GM13977 (cell line): ENCODE measurements at places on chromosomes 2 and 18.

DNA sequence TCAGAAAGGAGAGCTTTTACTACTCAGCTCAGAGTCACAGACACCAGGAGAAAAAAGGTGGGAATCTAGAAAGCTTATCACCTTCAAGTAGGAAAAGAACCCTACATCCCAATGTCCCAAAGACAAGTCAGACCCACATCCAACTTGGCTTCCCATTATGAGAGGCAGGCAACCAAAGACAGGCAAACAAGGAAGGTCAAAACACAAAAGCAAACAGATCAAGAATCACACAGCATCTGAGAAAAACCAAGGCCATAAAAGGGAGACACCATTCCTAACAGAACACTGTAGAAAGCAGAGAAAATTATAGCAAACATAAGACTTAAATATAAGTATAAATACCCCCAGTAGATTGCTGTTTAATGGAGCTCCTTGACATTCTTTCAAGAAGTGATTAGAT is 40.7 kb downstream of the SLC3A1 start:
- DNase-seq, result no peak

GRCh38 chr2:31075941-31076590 is 62.2 kb downstream of the GALNT14 start:
- DNase-seq, result no peak

DNA sequence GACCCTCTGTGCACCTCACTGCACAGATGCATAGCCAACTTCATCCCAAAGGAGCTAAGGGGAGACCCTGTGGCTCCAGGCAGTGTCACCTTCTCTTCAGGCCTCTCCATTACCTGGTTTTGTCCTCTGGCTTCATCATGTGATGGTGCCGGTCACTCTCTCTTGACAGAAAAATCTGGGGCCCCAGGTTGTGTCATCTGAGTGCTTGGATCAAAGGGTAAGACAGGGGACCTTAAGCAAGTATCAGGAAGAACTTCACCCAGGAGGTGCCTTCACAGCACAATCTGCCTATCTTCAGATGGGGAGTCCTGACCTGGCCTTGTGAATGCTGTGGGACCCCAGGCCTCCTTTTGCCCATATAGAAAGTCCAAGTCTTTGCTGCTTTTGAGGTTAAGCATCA is 104.4 kb downstream of the POLR1A start:
- no peak for DNase-seq

GRCh38 chr2:180141600-180141999 is 134.5 kb upstream of the CWC22 start:
- no peak for DNase-seq

DNA sequence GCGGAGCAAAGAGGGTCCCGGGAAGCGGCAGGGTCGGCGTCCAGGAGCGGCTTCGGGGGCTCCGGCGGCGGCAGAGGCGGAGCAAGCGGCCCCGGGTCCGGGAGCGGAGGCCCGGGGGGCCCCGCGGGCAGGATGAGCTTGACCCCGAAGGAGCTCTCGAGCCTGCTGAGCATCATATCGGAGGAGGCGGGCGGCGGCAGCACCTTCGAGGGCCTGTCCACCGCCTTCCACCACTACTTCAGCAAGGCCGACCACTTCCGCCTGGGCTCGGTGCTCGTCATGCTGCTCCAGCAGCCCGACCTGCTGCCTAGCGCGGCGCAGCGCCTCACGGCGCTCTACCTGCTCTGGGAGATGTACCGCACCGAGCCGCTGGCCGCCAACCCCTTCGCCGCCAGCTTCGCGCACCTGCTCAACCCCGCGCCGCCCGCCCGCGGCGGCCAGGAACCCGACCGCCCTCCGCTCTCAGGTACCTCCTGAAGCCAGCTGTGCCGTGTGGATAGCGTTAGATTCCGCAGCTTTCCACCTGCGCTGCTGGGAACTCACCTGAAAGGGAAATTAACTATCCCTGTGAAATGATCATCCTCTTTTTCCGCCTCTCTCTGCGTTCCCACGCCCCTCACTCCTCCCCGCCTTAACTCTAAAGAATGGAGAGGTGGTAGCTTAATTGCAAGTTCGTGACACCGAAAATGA is 472 bp downstream of the CNOT11 start:
- peak; percentile 75 for DNase-seq

DNA sequence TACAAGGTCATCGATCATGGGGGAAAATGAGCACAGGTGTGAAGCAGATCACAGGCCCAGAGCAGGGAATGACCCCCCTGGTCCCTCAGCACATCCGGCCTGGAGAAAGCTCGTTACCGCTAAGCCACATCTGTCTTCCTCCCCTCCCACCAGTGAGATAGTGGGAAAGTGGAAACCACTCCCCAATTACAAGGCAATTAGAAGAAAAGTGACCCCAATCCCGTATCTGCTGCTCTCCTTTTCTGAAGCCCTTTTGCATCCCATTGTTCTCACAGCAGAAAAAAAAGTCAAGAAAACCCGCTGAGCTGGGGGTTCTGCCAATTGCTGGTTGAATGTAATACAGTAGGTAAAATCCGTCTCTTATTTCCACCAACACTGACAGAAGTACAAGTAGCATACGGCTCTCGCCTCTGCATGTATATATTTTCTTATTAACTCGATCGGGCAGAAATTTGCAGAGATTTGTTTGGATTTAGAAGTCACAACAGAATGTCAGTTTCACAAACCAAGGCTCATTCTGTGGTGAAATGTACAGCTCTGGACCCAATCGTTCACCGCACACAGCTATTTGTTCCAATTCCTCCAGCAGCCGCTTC is 287.0 kb downstream of the TCF4 start:
- DNase-seq, result no peak

- no peak for DNase-seq
Measured at GRCh38 chr2:128745946-128746345, 427.3 kb upstream of the HS6ST1 start.

DNA sequence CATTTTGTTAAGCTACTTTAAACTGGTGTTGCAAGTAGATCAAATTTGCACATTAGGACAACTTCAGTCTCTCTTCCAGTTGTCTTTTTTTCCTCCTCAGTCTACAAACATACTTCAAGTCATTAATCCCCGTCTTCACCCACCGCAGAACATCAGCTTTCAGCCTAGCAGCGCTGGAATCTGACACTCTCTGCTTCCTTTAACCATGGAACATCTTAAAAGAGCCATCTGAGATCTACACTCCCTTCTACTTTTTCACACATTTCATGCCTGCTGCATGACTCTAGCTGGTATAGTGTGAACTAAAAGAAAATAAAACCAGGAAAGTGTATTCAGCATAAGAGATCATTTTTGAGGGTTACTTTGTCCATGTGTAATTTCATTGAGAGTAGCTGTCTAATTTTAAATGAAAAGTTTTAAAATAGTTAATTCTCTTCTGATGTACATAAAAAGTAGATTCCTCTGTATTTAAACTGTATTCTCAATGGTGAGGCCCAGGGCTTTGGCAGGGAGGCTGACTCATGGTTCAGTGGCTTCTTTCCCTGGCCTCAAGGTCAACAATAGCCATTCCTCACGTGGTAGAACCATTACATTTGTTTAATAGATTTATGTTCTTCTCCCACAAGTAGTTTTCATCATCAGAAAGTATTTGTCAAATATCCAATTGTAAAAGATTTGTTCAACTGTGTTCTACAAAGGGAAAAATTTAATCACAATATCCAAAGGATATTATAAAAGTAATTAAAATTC is 16.5 kb downstream of the SGPP2 start:
- no peak for DNase-seq

- no peak for DNase-seq
Measured at GRCh38 chr2:201484805-201485204, 33.3 kb downstream of the STRADB start.

DNA sequence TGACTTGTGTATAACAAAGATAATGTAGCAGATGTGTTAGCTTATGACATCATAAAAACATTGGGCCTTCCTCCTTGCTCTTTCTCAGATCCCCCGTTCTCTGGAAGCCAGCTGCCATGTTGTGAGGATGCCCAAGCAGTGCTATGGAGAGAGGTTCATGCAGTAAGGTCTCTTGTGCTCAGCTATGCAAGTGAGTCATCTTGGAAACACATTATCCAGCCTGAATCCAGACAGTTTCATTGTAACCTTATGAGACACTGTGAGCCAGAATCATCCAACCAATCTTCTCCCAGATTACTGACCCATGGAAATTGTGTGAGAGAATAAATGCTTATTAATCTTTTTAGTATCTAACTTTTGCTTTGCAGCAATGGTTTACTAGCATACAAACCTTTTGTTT is 60.8 kb downstream of the ST6GAL2 start:
- no peak for DNase-seq

DNA sequence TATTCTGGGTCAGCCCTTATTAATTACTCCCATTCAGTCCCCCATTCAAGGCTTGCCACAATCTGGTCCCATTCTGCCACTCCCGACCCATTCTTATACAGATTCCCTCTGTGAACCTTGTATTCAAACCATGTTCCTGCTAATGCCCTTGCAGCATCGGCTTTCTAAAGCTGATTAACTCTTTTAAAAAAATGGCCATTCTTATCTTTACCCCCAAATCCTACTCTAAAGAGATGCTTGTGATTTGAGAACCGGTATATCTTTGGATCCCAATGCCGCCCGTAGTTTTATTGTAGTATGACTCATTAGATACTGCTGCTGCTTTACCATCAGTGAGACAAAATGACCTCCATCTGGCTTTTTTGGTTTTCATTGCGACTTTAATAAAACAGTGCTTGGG is 72.2 kb downstream of the XRCC5 start:
- DNase-seq, result no peak

- peak; percentile 43 for DNase-seq
Measured at GRCh38 chr2:71070294-71071093, 2.0 kb downstream of the NAGK start.

- no peak for DNase-seq
Measured at GRCh38 chr2:129709956-129710598, 269.4 kb upstream of the RAB6C start.

DNA sequence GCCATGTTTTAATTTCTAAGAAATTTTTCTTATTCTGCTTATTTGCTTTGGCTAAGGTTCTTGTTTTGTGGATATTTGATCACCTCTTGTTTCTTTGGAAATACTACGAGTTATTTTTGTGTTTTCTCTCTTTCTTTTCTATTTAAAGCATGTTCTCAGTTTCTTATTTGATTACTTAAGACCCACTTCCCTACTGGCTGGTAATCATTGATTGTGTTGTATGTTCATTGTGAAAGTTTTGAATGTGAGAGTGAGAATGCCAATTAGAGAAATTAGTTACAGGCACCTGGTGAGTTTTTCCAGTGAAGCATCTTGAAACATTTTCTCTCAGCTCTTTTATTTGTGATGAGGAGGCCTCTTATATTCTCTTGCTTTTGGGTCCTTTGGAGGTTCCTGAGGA is 226.7 kb upstream of the MC4R start:
- DNase-seq, result no peak

- DNase-seq, result no peak
Measured at GRCh38 chr2:132780651-132781050, 110.6 kb upstream of the LYPD1 start.

- DNase-seq, result peak; percentile 58
Measured at GRCh38 chr18:8705961-8706790, 820 bp downstream of the MTCL1 start.
